Dorsolateral prefrontal cortex (tissue), 122 donors: ENCODE measurements at places on chromosomes 3 and 15.

DNA sequence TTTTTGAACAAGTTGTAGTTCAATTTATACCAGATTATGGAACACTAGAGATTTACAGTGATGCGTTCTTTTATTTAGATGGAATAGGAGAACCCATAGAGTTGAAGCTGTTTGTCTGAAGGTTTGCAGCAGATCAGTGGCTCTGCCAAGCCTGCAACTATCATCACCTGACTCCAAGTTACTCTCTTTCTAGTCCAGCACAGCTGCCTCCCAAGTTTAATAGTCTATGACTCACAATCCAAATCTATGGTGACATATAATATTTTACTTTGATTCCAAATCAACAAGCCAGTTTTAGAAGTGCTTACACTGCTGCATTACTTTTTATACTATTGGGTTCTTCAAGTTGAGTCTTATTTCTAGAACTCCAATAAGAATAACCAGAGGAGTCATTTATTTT lies 400.4 kb downstream of the LPP start:
- no peak for DNase-seq

GRCh38 chr3:188863999-188864406 lies 307.8 kb upstream of the TPRG1 start:
- no peak for DNase-seq

GRCh38 chr15:23869396-23869795 lies 182.3 kb upstream of the NDN start:
- DNase-seq: no peak

DNA sequence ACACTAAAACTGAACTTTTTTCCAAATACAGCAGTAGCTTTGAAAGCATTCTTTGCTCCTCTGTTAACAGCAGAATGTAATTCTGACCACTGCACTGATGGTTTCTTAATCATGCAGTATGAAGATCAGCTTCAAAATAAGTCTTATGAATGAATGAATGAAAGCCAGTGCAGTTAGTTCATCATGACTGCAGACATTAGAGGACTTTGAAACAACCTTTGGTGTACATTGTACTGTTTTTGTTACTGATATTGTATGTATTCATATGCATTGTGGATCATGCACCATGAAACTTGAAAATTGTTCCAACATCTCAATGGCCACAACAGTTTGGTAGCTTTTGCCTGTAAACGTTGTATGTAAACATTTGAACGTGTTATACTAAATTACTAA lies 1.3 kb upstream of the TNIK start:
- no peak for DNase-seq

- DNase-seq: no peak
Measured at GRCh38 chr3:192830291-192831110, 87.2 kb downstream of the MB21D2 start.

DNA sequence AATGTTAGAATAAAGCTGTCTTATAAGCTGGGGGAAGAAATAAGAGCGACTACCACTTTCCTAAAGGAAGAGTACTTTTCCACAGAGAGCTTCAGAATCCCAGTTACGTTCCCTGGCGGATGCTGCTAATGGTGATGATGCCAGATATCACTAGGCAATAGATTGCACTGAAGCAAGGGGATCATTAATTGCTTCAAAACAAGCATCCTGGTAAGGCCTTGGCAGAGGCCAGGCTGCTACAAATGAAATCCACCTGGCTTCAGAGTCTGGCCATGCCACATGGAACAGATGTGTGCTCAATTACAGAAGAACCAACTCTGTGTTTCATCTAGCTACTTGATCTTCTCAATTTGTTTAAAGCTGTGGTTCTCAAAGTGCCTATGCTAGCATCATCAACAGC lies 129.2 kb upstream of the IL12A start:
- no peak for DNase-seq

GRCh38 chr3:79751703-79752102 lies 16.1 kb downstream of the ROBO1 start:
- no peak for DNase-seq

DNA sequence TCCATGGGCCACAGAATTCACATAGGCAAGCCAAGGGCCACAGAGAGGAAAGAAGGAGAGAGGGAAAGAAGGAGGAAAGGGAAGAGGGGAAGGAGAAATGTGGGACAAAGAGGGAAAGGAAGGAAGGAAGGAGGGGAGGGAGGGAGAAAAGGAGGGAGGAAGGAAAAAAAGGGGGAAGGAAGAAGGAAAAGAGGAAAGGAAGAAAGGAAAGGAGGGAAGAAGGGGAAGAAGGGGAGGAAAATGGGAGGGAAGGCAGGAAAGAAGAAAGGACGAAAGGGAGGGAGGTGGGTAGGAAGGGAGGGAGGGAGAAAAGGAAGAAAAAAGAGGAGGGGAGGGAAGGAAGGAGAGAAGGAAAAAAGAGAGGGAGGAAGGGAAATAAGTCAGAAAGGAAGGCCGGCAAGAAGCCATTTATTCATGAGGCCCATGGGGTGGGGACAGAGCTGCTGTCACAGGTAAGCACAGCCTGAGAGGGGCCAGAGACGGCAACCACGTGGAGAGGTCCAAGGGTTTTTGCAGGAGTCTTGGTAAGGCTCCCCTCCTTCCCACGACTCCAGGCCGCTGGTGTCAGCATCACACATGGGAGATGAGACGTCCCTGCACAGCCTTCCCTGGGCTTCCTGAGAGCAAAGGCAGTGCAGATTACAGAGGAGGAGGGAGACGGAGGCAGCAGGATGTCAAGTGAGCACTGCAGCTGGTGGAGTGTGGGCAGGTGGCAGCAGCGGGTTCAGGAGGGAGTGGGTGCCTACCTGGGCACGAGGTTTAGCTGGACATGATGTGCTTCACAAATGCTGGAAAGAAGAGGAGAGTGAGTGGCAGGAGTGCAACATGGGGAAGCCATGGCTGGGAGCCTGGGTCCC lies 5.5 kb downstream of the MYL3 start:
- no peak for DNase-seq

DNA sequence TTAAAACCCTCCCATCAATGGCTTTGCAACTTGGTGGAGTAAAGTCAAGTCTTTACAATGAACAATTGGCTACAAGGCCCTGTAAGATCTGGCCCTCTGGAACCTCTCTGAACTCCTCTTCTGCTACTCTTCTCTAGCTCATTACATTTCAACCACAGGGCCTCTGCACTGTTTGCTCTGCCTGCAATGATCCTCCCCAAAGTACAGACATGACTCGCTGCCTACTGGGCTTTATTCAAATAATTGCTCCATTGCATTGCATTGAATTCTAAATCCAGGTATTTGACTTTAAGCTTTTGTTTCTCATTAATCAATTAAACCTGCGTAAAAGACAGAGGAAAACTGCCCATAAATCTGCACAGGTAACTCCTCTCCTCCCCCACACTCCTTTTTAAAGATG lies 96.7 kb downstream of the CD47 start:
- DNase-seq: no peak

DNA sequence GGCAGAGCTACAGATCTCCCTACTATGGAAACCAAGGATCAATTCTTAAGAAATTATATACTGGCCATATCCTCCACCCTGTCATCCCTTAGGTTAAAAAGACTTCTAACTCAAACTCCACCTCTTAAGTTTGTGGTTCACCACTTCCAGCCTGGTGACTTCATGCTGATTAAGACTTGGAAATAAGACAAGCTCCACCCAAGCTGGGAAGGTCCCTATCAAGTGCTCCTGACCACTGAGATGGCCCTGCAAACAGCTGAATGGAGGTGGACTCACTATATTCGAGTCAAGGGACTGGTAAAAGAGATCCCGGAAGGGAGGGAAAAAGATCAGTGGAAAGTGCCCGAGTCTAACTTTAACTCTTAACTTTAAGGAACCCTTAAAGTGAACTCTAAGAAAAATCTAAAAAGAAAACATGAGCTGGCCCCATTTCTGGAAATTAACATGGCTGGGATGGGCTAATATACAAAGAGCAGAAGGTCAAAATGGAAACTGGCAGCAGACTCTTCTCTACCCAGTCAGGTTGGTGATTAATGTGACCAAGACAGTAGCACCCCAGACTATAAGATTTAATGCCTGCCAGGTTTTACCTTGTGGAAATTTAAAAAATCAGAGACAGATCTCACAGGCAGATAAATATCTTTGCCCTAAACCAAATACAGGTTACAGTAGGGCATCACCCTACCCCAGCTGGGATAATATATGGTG lies 43.9 kb downstream of the PPCDC start:
- no peak for DNase-seq

- DNase-seq: no peak
Measured at GRCh38 chr3:171971919-171972514, 67.4 kb upstream of the FNDC3B start.

- no peak for DNase-seq
Measured at GRCh38 chr3:122618614-122619013, 41.2 kb downstream of the PARP15 start.

- no peak for DNase-seq
Measured at GRCh38 chr3:174439331-174440252, 419.5 kb upstream of the NAALADL2 start.

- no peak for DNase-seq
Measured at GRCh38 chr3:109224333-109224732, 87.8 kb downstream of the C3orf85 start.

DNA sequence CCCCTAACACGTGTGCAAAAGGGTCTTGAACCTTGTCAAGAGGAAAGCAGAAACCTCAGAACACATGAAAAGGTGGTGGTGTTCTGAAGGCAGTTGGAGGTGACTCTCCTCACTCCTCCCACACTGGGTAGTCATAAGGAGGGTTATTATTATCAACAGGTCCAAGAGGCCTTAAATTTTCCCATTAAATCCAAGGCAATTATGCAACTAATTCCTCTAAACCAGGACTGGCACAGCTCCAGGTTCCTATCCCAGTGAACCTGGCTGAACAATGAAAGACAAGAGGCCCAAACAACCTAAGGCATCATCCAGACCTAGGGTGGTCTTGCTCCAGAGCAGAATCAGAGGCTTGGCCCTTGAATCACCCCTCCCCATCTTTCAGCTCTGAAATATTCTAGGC lies 15.0 kb downstream of the MYLK start:
- DNase-seq: no peak

DNA sequence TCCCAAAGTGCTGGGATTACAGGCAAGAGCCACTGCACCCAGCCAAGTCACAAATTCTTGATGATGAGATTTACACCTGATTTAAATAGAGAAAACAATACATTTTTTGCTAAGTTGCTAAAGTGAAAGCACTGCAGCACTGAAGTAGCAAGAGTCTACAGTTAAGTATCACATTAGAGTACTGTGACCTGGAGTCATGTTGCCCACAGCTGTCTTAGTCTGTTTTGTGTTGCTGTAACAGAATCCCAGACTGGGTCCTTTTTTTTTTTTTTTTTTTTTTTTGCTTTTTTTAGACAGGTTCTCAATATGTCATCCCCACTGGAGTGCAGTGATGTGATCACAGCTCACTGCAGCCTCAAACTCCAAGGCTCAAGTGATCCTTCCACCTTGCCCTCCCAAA lies 23.2 kb upstream of the GNB4 start:
- DNase-seq: no peak
